ENCODE measurements at places on chromosomes 7 and 10. TPM values are rescaled to one million over a fixed set of nuclear protein-coding genes. Genes with fewer than 3 reads are reported as not detected.

GPR26 gene
- total RNA-seq, result not detected

- DNase-seq, result peak; percentile 72
Observed at GRCh38 chr7:44633254-44634186, 27.1 kb downstream of the OGDH start.

DNA sequence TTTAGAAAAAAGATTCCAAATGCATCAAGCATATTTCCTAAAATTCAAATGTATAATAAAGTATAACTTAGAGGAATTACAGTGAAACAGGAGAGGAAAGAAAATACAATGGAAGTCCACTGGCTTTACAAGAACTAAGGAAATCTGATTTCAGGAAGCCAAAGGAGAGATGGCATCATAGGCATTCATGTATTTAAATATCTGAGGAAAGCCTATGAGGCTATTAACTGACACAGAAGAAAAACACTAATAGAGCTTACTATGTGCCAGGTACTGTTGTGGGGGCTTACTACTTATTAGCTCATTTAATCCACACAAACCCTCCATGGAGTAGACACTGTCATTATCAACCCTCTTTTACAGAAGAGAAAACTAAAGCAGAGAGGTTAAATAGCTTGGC is 92.2 kb downstream of the SRPK2 start:
- DNase-seq, result no peak

CISD1 gene
- 26.9 TPM for total RNA-seq

GRCh38 chr7:158527038-158527437 is 60.6 kb downstream of the PTPRN2 start:
- DNase-seq, result no peak

DNA sequence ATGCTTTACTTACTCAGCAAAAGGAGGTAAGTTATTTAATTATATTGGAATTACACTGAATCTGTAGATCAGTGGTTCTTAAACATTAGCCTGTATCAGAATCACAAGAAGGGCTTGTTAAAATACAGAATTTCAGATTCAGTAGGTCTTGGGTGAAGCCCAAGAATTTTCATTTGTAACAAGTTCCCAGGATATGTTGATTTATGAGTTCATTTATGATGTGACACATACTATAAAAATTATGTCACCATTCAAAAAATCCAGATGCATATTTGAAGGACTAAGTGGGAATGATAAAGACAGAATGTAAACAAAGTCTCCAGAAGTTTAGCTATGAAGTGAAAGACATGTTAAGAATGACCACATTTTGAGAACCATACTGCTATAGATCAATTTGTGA is 52.3 kb downstream of the HECTD2 start:
- no peak for DNase-seq

DNA sequence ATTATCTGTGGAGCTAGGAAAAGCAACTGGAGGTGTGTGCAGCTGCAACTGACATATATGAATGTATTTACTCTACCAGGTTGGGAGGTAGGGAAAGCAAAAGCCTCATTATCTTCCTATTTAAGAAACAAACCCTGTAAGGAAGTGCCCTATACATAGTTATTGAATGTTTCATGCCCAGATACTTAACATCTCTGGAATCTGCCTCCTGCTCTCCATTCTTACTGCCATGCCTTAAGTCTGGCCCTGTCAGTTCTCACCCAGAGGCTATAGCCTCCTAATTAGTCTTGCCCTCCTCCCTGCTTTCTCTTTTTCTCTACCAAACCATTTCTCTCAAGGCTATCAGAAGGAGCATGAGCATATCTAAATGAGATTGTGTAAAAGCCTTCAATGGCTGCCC is 542.6 kb upstream of the LRRN3 start:
- no peak for DNase-seq

EBLN1 gene
- not detected for total RNA-seq

- no peak for DNase-seq
Observed at GRCh38 chr7:25311346-25311745, 83.1 kb upstream of the NPVF start.

DNA sequence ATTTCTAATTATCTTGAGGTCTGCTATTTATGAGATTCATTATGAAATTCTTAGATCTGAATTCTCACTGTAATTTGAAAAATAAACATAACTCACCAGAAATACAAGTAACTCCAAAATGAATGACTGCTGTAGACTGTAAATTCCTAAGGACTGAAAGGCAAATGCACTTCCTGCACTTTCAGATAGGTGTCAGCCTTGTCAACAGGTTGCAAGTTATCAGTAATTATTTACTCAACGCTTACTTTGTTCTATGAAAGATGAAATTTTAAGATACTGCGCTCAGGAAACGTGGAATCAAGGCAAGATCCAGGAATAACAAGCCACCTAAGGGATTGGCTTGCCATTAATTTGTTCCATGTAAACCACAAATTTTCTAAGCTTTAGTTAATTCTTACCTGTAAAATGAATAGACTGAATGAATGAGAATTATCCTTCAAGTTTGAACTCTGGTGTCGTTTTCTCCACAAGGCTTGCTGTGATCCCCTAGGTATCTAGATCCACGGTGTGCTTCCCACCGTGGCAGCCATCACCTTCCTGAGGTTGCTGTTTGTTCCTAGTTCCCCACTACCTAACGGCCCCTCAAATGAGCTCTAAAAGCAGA is 12.6 kb downstream of the DHX32 start:
- no peak for DNase-seq

- DNase-seq, result no peak
Observed at GRCh38 chr10:43808136-43808535, 159.5 kb upstream of the ZNF32 start.

DNA sequence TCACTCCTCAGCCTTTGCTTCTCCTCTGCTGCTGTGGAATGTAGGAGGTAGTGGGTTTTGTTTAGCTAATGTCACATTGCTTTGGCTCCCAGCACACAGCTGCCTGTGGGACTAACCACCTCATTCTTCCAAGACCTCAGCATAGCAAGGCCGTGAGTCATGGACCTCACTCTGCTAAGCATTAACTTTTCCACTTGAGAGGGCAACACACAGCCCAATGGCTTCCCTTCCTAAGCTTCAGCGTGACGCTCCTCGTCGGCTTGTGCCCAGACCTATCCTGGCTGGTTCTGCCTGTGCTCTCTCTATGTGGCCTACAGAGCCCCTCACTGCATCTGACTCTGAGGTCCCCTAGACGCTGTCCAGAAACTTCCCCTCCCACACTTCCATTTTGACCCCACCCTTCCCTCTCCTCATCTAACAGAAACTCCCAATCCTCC is 23.3 kb downstream of the MYOF start:
- DNase-seq, result no peak

DNA sequence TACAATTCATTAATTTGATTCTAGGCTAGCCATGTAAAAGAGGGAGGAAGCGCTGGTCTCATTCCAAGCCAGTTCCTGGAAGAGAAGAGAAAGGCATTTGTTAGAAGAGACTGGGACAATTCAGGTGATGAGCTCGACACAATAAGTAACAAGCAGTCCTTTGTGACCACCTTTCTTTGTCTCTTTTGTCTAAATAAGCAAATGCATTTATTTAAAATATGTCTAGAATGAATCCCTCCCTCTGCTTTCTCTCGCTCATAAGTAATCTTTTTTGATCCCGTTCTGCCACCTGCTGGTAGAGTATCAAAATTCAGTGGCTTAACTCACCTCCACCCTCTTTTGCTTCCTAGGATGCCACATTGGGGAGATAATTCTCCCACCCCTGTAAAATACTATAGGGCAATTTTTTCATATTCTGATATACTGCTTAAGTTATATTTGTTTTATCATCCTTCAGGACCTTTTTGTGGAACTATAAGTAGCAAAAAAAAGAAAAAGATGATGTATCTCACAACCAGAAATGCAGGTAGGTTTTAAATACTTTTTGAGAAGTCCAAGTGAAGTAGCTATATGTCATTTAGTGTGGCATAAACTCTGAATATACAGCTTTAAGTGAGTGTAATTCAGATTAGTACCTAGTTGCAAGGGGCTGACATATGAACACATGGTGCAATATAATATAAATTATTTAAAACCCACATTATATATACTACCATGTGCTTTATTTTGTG is 91.5 kb downstream of the GSDME start:
- DNase-seq, result no peak

DNA sequence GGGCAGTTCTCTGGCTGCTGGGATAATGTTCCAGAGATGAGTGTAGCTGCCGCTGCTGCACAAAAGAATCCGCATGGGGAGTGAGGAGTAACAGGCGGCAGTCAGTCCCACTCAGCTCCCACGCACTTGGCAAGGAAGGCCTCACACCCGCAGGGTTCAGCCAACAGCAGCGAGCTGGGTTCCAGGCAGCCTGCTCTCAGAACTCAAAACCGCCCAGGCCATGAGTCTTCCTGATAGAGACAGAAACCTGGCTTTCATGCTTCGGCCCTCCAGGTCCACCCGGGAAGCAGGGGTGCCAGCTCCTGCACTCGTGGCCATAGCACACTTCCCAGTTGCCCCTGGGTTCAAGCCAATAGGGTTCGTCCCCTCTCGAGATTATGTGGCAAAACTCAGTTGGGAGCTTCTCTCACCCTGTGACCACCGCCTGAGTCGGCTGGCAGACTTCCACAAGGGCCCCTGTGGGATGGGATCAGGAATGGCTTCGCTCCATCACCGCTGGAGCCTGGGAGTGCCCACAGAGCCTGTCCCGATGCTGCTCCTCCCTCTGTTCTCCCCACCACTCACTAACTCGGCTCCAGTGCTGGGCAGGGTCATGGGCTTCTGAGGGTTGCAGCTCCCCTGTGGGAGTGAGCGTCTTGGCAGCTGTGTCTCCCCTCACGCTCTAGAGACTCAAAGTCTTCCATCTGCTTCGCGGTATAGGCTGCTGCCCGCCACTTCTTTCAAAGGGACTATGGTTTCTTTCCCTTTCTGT is 20.6 kb downstream of the CLRN3 start:
- peak; percentile 73 for DNase-seq

TAC1 gene
- total RNA-seq, result not detected

- DNase-seq, result peak; percentile 56
Observed at GRCh38 chr10:35447693-35448407, 111.5 kb downstream of the CCNY start.

- no peak for DNase-seq
Observed at GRCh38 chr7:116242759-116243158, 32.4 kb downstream of the TES start.

DNA sequence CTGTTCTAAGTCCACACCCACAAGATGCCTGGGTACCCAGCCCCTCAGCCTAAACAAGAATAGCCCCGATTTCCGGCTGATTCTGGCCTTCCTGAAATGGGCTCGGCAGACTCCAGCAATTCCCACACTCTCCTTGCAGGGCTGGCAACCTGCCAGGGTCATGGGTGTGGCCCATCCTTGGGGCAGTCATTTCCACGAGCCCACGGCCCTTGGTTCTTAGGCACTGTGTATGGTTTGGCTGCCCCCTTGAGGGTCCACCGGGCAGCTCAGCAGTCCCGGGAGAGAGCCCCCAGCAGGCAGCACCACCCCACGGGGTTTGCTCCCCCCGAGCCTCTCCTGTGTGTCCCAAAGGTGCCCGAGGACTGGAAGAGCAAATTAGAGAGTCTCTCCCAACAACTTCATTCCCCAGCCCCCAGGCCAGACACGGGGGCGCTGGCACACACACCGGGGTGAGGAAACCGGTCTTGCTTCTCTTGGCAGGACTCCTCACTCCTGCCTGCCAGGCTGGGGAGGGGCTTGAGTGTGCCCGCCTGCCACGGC is 142.2 kb downstream of the EMX2 start:
- DNase-seq, result no peak

- no peak for DNase-seq
Observed at GRCh38 chr7:134084488-134085144, 42.5 kb upstream of the LRGUK start.

GRCh38 chr7:157699357-157700013 is 362.7 kb downstream of the DNAJB6 start:
- no peak for DNase-seq

DNA sequence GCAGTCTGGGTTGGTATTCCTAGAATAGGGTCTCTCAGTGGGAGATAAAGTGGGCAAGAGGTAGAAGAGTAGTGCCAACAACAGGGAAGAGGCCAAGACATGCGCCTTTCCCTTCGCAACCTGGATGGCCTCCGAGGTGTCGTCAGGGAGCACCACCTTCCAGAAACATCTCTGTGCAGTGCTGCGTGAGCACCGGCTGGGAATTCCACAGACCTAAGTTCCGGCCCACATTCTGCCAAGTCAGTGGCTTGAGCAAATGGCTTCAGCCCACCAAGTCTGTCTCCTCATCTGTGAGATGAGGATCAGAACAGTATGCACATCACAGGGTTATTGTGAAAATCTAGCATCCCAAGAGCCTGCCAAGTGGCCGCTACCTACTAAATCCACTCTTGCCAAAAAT is 40.6 kb downstream of the CCDC3 start:
- no peak for DNase-seq

DNA sequence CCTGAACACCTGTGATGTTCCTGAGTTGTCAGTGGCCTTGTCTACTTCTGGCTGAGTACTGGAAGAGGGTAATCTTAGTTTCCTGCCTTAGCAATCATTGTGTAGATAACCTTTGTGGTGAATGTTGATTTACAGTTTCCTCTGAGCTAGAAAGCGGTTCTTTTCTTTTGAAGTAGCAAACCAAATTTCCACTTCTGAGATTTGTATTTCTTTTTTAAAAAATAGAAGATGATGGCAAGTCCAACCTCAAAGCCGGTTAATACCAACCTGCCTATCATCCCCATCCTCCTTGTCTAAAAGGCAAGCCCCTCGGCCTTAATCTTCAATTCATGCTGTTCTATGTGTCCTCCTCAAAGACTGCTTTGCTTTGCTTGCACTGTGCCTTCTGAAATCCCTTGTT is 12.5 kb upstream of the PALS2 start:
- no peak for DNase-seq

- no peak for DNase-seq
Observed at GRCh38 chr10:113337142-113337541, 215.7 kb upstream of the HABP2 start.

MKRN1 gene
- 39.6 TPM for total RNA-seq

- no peak for DNase-seq
Observed at GRCh38 chr10:60479305-60480020, 89.8 kb upstream of the ANK3 start.

DNA sequence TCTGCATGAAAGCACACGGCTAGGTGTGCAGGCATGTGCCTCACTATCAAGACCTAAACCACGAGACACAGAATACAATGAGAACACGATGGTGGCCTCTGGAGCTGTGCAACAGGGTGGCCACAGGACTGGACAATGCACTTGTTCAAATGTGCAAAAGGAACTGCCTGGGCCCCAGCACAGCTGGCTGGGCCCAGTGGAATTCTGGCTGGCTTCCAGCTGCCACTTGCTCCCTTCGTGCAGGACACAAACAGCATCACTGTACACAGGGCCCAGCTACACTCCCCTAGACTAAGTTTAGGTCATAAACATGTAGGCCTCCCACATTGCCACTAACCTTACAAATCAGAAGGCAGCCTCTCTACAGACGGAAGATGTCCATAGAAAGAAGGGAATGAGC is 23.4 kb downstream of the DOCK4 start:
- DNase-seq, result no peak

SDK1 gene
- 0.53 TPM for total RNA-seq

GRCh38 chr10:381346-381745 is 246.1 kb downstream of the ZMYND11 start:
- no peak for DNase-seq

- DNase-seq, result no peak
Observed at GRCh38 chr7:7564323-7564780, 2.3 kb upstream of the MIOS start.

GNAI1 gene
- 15.6 TPM for total RNA-seq

GRCh38 chr10:126013489-126014281 is 117.3 kb downstream of the FANK1 start:
- no peak for DNase-seq

MYH16 gene
- total RNA-seq, result not detected

ATXN7L1 gene
- total RNA-seq, result 15.5 TPM

Data from left lobe of liver (tissue), 2 donors.